Gastrocnemius medialis (tissue), 4 donors: ENCODE measurements at places on chromosomes 11 and 22. TPM values are rescaled to one million over a fixed set of nuclear protein-coding genes. Genes with fewer than 3 reads are reported as not detected.

Gene SPI1
- total RNA-seq, result 4.4 TPM

Gene ZDHHC5
- total RNA-seq, result 47.2 TPM

Gene HPX
- total RNA-seq, result 8.7 TPM

Gene PCNX3
- total RNA-seq, result 15.6 TPM

Gene PRODH
- total RNA-seq, result 9.9 TPM

Gene GPR83
- 0.49 TPM for total RNA-seq

Gene APOBEC3C
- 1.4 TPM for total RNA-seq

Gene SHISAL1
- 0.03 TPM for total RNA-seq

Gene GSTT2B
- 3.4 TPM for total RNA-seq

Gene WT1
- not detected for total RNA-seq

Gene VEGFB
- total RNA-seq, result 87.5 TPM

Gene KDELR3
- not detected for total RNA-seq

Gene OR2AG1
- not detected for total RNA-seq

GRCh38 chr11:93024369-93024768 is 54.9 kb downstream of the MTNR1B start:
- H3K4me1 ChIP-seq, result no peaks in the 10 kb centered on the region
- no peaks in the 10 kb centered on the region for H3K36me3 ChIP-seq
- no peak for DNase-seq
- no peaks in the 10 kb centered on the region for H3K27me3 ChIP-seq
- H3K27ac ChIP-seq, result no peak overlapping the region

GRCh38 chr11:111531687-111532364 is 8.7 kb upstream of the LAYN start:
- no peaks in the 10 kb centered on the region for H3K36me3 ChIP-seq
- H3K27me3 ChIP-seq, result no peaks in the 10 kb centered on the region
- H3K27ac ChIP-seq, result no peak overlapping the region
- H3K4me3 ChIP-seq, result no peak overlapping the region

- H3K27ac ChIP-seq, result peak overlapping the region; percentile 70
- peak; percentile 52 for DNase-seq
- H3K4me1 ChIP-seq, result peaks cover 97% of the 10 kb centered on the region
- H3K27me3 ChIP-seq, result no peaks in the 10 kb centered on the region
Measured at GRCh38 chr11:82996966-82997606, 74.6 kb downstream of the RAB30 start.

- H3K27ac ChIP-seq, result no peak overlapping the region
- no peaks in the 10 kb centered on the region for H3K4me1 ChIP-seq
- DNase-seq, result peak; percentile 5
- no peak overlapping the region for H3K4me3 ChIP-seq
- H3K36me3 ChIP-seq, result no peaks in the 10 kb centered on the region
Measured at GRCh38 chr11:75246006-75246670, 5.6 kb downstream of the TPBGL start.

- H3K27ac ChIP-seq, result no peak overlapping the region
- H3K27me3 ChIP-seq, result no peaks in the 10 kb centered on the region
- no peaks in the 10 kb centered on the region for H3K36me3 ChIP-seq
- DNase-seq, result no peak
- H3K4me1 ChIP-seq, result no peaks in the 10 kb centered on the region
Measured at GRCh38 chr11:7421136-7421535, 64.2 kb upstream of the OLFML1 start.

- no peak overlapping the region for H3K27ac ChIP-seq
- no peak for DNase-seq
- H3K4me3 ChIP-seq, result no peak overlapping the region
- H3K27me3 ChIP-seq, result no peaks in the 10 kb centered on the region
Measured at GRCh38 chr11:31780078-31780477, 31.0 kb downstream of the PAX6 start.

DNA sequence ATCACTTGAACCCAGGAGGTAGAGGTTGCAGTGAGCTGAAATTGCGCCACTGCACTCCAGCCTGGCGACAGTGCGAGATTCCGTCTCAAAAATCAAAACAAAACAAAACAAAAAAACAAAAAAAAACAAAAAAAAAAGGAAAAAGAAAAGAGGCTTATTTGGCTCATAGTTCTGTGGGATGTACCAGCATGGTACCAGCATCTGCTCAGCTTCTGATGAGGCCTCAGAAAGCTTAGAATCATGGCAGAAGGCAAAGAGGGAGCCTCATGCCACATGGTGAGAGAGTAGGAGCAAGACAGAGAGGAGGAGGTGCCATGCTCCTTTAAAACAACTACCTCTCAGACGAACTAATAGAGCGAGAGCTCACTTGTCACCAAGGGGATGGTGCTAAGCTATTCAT is 10.6 kb upstream of the PTS start:
- DNase-seq, result no peak
- no peak overlapping the region for H3K27ac ChIP-seq
- H3K4me3 ChIP-seq, result no peak overlapping the region

GRCh38 chr11:16902781-16903378 is 111.3 kb downstream of the PLEKHA7 start:
- no peak overlapping the region for H3K27ac ChIP-seq
- no peak overlapping the region for H3K4me3 ChIP-seq
- H3K36me3 ChIP-seq, result no peaks in the 10 kb centered on the region
- H3K4me1 ChIP-seq, result no peaks in the 10 kb centered on the region
- H3K27me3 ChIP-seq, result no peaks in the 10 kb centered on the region
- DNase-seq, result no peak

GRCh38 chr22:24419475-24419850 is 7.9 kb upstream of the ADORA2A start:
- no peak for DNase-seq
- peaks cover 5% of the 10 kb centered on the region for H3K27me3 ChIP-seq
- no peak overlapping the region for H3K27ac ChIP-seq

- peaks cover 8% of the 10 kb centered on the region for H3K36me3 ChIP-seq
- no peak overlapping the region for H3K4me3 ChIP-seq
- peaks cover 5% of the 10 kb centered on the region for H3K4me1 ChIP-seq
- no peak overlapping the region for H3K27ac ChIP-seq
- H3K27me3 ChIP-seq, result no peaks in the 10 kb centered on the region
- DNase-seq, result no peak
Measured at GRCh38 chr11:11948242-11948947, 60.0 kb downstream of the DKK3 start.

DNA sequence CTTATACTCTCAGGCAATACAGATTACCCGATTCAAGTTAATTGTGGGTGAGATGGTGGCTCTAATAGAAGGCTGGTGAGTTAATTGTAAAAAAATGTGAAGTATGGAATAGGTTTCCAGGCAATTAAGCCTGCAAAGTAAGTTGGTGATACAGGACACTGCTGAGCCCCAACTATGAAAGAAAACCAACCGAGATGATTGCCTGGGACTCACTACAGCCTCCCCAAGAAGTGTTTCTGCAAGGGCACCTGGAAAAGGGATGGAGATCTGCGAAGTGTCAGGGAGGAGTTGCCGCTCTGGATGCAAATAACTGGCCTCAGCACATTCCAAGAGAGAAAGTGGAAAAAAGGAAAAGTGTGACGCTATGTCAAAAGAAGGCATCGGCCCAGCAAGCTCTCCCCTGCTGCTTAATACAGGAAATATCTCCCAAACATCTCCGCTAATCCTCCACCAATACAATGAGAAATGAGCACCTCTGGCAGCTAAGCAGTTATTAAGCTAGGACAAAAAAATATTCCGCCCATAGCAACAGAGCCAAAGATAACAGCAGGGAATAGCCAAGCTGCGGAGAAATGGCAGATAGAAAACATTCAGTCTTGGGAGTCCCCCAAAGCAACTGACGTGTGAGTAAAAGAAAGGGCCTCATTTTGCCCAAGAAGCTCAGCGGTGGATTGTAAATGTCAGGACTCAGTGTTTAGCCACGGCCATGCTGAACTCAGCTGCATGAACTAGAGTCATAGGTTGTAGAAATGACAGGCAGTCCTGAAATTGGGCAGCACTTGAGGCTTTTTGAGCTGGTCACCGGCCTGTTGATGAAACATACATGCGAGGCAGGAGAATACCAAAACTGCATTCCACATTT is 133.7 kb downstream of the SNX19 start:
- H3K27ac ChIP-seq, result peak overlapping the region; percentile 27
- no peaks in the 10 kb centered on the region for H3K27me3 ChIP-seq
- H3K36me3 ChIP-seq, result no peaks in the 10 kb centered on the region
- DNase-seq, result no peak
- H3K4me3 ChIP-seq, result no peak overlapping the region

GRCh38 chr11:72088076-72088808 is 7.6 kb downstream of the LRRC51 start:
- no peak overlapping the region for H3K4me3 ChIP-seq
- no peak overlapping the region for H3K27ac ChIP-seq
- DNase-seq, result no peak
- H3K36me3 ChIP-seq, result no peaks in the 10 kb centered on the region
- no peaks in the 10 kb centered on the region for H3K27me3 ChIP-seq

DNA sequence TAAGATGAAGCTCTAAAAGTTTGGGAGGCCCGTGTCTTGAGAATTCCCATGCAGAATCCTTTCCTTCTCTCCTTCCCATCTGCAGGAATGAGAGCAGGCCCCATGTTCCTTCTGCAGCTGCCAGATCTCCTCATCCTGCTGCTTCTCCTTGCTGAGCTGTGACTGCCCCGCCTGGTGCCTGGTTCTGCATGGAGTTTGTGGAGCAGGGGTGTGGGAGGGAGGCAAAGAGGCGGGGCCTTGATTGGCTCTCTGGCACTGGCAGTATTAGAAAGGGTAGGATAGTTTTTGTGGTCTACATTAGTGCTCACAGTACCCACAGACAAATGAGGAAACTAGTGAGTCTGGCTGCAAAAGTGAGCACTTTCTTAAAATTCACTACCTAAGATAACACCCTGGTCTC is 91.1 kb upstream of the CLPB start:
- H3K36me3 ChIP-seq, result no peaks in the 10 kb centered on the region
- H3K27me3 ChIP-seq, result no peaks in the 10 kb centered on the region
- H3K4me1 ChIP-seq, result no peaks in the 10 kb centered on the region
- H3K27ac ChIP-seq, result no peak overlapping the region
- no peak overlapping the region for H3K4me3 ChIP-seq

DNA sequence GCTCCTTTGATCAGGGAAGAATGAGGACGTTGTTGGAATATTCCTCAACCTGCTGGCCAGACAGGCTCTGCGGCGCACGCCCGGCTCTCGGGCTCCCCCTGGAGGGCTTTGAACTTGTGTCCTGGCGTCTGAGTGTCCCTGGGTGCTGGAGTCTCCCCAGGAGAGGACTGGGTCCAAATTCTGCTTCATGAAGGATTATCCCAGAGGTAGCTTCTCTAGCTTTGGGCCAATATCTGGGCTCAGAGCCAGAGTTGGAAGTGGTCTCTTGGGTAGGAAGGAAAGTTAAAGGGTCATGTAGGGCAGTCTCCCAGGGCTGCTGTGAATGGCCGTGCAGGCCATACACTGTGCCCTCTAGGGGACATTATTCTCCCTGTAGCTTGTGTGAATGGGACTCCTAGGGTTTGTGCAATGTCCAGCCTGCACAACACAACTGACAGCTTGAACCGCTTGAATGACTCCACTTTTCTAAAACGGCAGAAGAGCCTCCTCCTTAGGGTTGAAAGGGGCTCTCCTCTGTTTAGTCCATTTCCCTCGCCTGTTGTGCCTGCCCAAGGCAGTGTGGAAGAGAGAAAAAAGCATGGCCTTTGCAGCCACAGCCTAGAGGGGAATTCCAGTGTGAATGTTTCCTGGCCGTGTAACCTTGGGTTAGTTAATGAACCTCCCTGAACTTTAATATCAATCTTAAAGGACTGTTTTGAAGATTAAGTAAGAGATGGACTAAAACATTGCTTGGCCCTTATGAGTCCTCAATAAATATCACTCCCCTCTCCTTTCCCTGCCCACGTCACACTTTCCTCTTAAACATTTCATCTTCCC is 111.2 kb upstream of the THY1 start:
- DNase-seq, result peak; percentile 29
- H3K4me1 ChIP-seq, result no peaks in the 10 kb centered on the region
- H3K36me3 ChIP-seq, result no peaks in the 10 kb centered on the region
- H3K4me3 ChIP-seq, result no peak overlapping the region

DNA sequence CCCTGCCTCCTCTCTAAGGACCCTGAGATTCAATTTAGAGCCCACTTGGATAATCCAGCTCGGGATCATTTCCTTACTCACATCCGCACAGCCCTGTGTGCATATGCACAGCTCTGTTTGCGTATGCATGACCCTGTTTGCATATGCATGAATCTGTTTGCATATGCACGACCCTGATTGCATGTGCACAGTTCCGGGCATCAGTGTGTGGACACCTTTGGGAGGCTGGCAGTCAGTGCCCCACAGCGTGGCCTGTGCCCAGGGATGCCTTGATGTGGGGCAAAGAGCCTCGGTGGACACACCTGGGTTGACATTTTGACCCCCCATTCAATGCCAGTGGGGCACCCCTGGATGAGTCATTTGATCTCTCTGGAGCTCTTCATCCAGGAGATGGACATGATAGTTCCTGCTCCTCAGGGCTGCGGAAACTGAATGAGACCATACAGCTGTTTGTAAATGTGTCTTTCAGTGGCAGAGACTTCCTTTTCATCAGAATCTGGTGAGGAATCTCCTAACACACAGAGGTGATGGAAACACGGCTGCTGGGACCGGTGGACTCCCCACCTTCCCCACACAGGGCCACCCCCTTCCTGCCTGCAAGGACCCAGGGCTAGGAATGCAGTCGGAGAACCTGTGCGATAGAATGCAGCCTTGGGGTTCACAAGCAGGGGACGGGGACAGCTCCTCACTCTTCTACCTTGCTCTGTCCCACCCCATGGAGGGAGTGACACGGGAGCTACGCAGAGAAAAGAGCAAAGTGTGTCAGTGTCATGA is 41.2 kb downstream of the MYEOV start:
- no peaks in the 10 kb centered on the region for H3K36me3 ChIP-seq
- H3K27me3 ChIP-seq, result no peaks in the 10 kb centered on the region
- no peak overlapping the region for H3K27ac ChIP-seq
- no peak overlapping the region for H3K4me3 ChIP-seq
- DNase-seq, result no peak

DNA sequence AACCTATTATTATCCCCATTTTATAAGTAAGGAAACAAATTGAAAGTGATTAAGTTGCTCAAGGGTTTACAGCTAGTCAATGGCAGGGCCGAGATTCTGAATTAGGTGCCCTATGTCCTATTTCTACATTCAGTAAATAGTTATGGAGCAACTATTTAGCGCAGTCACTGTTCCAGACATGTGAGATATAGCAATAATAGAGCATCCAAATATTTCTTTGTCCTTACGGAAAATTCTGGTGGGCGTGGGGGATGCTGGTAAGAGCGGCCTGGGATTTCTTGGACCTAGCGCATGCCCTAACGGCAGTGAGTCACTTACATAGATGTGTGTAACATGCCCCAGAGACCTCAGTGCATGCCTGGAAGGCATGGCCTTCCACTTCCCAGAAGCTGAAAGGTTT is 4.4 kb downstream of the DTX4 start:
- H3K4me1 ChIP-seq, result no peaks in the 10 kb centered on the region
- no peaks in the 10 kb centered on the region for H3K36me3 ChIP-seq
- peaks cover 4% of the 10 kb centered on the region for H3K27me3 ChIP-seq
- DNase-seq, result no peak
- H3K27ac ChIP-seq, result no peak overlapping the region
- no peak overlapping the region for H3K4me3 ChIP-seq

- peak within 1 kb of the TSS; percentile 62 for H3K4me3 ChIP-seq
- peak; percentile 63 for DNase-seq
- H3K27ac ChIP-seq, result peak within 1 kb of the TSS; percentile 85
- H3K27me3 ChIP-seq, result no peaks in the 10 kb centered on the region
Measured at GRCh38 chr11:86800076-86800959, at the start of gene PRSS23. TSS of gene PRSS23 (plus strand) at chr11:86800542. CDS start at chr11:86807644, 7,102 bp downstream.

- peak overlapping the region; percentile 96 for H3K27ac ChIP-seq
- DNase-seq, result no peak
- H3K4me1 ChIP-seq, result peaks cover 40% of the 10 kb centered on the region
- no peaks in the 10 kb centered on the region for H3K36me3 ChIP-seq
- no peak overlapping the region for H3K4me3 ChIP-seq
- no peaks in the 10 kb centered on the region for H3K27me3 ChIP-seq
Measured at GRCh38 chr22:27635435-27635834, 166.1 kb downstream of the MN1 start.

- no peak for DNase-seq
- H3K4me1 ChIP-seq, result peaks cover 20% of the 10 kb centered on the region
- no peaks in the 10 kb centered on the region for H3K27me3 ChIP-seq
Measured at GRCh38 chr11:108662700-108663099, 2.2 kb upstream of the DDX10 start.
